Fibroblast of the aortic adventitia (primary cell): ENCODE measurements at places on chromosomes 11 and 22. TPM values are rescaled to one million over a fixed set of nuclear protein-coding genes. Genes with fewer than 3 reads are reported as not detected.

CD3D gene
- not detected in 2 replicates for total RNA-seq

OR10V1 gene
- total RNA-seq = not detected in 2 replicates

PANX3 gene
- total RNA-seq = not detected in 2 replicates

KDM4D gene
- total RNA-seq = 0.08 and 1.1 TPM in 2 replicates

MUC6 gene
- under 0.01 TPM in 1 of 2 replicates, not detected in the other for total RNA-seq

LYVE1 gene
- total RNA-seq = not detected in 2 replicates

SLC35E4 gene
- total RNA-seq = 5.1 and 19.7 TPM in 2 replicates

TALDO1 gene
- total RNA-seq = 123 and 146 TPM in 2 replicates

UPK3A gene
- not detected in 2 replicates for total RNA-seq

ART1 gene
- total RNA-seq = not detected in 2 replicates

OR6T1 gene
- total RNA-seq = not detected in 2 replicates
